Left forelimb (tissue), 1 donor: ENCODE measurements at places on chromosomes 4 and X.
A peak's percentile ranks its signal among the peaks of the same experiment; 100 is the strongest.

GRCh38 chr4:83276299-83277040 is 8.1 kb downstream of the COQ2 start:
- no peak for DNase-seq

GRCh38 chrX:153768311-153769157 is 4.5 kb downstream of the PLXNB3 start:
- peak; percentile 20 for DNase-seq

GRCh38 chr4:121693450-121693849 is 3.3 kb downstream of the ANXA5 start:
- no peak for DNase-seq

- DNase-seq: no peak
Measured at GRCh38 chr4:52701207-52701606, 42.1 kb upstream of the USP46 start.

DNA sequence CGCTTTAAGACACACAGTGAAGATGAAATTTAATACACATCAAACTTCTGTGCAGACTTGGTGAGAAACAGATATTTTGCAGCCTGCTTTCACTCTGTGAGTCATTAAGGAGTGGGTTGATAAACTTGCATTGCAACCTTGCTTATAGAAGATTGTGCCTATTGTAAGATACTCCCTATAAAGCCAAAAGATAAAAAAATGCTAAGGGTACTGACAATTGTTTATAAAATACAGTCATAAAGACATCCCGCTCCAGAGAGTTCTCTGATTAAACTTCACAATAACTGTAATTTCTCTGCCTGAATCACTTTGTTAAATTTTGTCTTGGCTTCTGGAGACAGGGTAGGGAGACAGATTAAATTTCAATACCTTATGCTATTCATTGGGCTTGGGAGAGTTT is 49.1 kb downstream of the GALNT7 start:
- DNase-seq: no peak
